NCI-H1417 treated with DMSO at 0.1 percent for 48 hours (cell line): ENCODE measurements at places on chromosomes 2 and 18.

- DNase-seq = no peak
These were observed 610.2 kb upstream of the SYT4 start for GRCh38 chr18:43887491-43887890.

- DNase-seq = no peak
These were observed 272.2 kb downstream of the C1D start for GRCh38 chr2:67790622-67791021.

- peak; percentile 17 for DNase-seq
These were observed 77.1 kb upstream of the NARS1 start for GRCh38 chr18:57698571-57699276.

DNA sequence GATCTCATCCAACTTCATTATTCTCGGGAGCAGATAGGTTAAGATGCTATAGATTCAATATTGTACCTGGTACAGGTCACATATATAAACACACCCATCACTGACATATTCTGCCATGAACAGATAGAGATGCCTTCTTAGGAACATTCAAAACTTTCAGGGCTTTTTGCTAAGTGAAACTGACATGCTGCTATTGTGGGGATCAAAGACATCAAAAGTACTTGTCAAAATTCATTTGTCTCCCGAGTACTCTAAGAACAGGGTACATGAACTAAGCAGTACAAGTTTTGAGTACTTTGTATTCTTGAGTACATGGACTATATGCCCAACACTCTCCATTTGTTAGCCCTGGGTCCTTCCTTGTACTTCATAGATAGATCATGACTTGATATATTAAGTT is 173.5 kb downstream of the FSHR start:
- no peak for DNase-seq

DNA sequence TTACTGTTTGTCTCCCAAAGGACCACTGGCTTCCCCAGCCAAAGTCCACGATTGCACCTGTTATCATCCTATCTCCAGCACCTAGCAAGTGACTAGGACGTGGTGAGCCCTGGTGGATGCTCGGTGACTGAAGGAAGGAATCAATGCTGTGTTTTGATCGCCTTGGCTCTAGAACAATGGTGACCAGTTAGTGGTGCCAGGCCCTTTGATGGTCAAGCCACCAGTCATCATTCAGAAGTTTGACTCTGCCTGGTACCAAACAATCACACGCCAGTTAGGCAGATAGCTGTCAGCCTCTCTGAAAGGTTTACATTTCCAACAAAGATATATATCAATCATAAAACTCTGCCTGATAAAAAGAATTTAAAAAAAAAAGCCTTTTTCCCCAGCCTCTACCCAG is 244.1 kb downstream of the SH3BP4 start:
- DNase-seq = no peak

GRCh38 chr2:9169349-9170107 is 37.1 kb upstream of the ASAP2 start:
- no peak for DNase-seq

DNA sequence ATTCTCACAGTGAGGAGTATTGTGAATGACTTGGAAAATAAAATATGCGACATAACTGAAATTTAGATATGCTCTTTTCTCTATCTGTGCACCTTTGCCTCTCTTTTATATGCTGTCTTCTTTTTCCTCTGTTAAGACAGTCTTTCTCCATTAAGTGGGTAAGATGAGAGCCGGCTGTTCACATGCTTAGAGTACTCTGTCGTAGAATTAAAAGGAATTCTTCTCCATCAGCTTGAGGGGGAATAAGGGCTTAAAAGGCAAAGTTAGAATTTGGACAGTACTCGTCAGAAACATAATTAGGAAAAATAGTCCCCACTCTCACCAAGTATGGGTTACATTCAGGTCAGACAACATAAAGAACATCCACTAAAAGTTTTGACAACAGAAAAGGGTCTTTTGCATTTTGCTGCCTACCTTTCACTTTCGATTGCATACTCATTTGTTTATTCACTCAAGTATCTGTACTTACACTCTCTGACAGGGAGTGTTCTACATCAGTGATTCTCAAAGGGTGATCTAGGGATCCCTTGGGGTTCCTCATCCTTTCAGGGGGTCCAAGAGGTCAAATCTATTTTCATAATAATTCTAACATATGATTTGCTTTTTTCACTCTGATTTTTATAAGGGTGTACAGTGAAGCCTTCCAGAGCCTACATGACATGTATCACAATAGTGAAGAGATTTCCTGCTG is 48.0 kb downstream of the ARHGAP15 start:
- DNase-seq = no peak
